Hypothalamus (tissue), 51 donors: ENCODE measurements at places on chromosomes 5 and 9.

DNA sequence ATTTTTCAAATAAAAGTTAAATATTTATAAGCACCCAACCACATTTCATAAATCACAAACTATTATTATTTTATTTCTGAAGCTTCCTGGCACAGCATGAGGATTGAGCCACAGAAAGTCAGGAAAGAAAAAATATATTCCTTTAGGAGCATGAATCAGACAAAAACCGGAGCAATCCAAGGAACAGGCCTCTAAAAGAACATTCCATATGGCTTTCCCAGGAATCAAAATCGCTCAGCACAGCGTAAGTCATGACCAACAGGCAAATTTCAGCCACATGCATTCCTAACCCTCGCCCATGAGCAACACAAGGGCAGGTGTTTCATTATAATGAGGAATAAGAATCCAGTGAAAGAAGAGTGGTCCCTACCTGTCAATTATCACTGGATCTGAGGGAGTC is 26.7 kb downstream of the EBF1 start:
- DNase-seq = no peak

GRCh38 chr9:71941998-71942567 is 30.6 kb downstream of the C9orf85 start:
- no peak for DNase-seq

DNA sequence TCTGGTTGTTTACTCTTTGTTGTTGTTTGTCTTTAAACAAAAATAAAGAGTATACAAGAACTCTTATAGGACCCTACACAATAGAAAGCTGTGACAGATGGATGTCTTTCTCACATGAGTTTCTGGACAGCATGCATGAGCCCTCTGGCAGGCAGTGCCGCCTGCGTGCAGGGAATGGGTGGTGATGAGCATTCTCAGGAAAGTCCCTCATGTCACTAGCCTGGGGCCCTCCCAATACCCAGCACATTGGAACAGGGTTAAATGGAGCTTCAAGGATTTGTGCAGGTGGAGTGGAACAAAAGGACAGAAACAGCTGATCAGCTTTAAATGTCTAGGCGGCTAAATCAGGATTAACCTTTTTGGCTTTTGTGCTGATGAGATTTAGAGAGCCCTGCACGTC is 181.0 kb upstream of the CD180 start:
- DNase-seq = no peak

DNA sequence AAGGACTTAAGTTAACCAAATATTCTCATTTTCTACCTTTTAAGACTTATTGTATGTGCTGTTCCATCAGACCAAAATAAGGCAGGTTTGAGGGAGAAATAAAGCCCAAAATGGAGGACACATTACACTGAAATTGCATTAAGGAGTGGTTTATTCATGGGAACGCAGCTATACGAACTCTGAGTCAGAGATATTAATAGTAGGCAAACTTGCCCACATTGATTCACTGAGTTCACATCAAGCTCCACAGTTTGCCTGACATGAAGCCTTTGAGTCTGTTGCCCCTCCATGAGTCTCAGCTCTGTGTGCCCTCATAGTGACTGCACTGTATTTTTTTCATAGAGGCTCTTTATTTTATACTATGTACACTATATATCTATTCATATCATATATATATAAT is 135.0 kb upstream of the SNX2 start:
- DNase-seq = no peak

- DNase-seq = no peak
These were observed 14.6 kb downstream of the ANKS6 start for GRCh38 chr9:98781588-98782383.

- no peak for DNase-seq
These were observed 2220.7 kb upstream of the C9orf72 start for GRCh38 chr9:29793970-29794369.

- no peak for DNase-seq
These were observed 230.6 kb downstream of the EBF1 start for GRCh38 chr5:158869092-158869491.

GRCh38 chr9:73437758-73438157 is 286.1 kb downstream of the ANXA1 start:
- DNase-seq = no peak
